ENCODE measurements at places on chromosomes 16 and 17.

DNA sequence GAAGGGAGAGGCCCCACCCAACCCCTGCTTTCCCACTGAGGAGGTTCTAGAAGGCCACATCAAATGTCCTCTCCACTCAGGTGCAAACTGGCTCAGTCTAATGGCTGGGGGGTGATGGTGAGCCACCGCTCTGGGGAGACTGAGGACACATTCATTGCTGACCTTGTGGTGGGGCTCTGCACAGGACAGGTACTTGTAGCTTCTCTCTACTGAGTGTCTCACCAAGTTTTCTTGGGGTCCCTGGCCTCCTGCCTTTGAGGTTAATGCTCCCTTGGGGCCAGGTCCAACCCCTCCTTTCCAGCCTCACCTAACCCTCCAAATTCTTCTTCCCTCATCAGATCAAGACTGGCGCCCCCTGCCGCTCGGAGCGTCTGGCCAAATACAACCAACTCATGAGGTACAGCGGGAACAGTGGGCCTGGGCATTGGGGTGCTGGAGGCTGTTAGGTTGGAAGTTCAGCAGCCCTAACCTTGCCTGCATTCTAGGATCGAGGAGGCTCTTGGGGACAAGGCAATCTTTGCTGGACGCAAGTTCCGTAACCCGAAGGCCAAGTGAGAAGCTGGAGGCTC is 5.7 kb downstream of the ENO3 start:
- DNase-seq = no peak

DNA sequence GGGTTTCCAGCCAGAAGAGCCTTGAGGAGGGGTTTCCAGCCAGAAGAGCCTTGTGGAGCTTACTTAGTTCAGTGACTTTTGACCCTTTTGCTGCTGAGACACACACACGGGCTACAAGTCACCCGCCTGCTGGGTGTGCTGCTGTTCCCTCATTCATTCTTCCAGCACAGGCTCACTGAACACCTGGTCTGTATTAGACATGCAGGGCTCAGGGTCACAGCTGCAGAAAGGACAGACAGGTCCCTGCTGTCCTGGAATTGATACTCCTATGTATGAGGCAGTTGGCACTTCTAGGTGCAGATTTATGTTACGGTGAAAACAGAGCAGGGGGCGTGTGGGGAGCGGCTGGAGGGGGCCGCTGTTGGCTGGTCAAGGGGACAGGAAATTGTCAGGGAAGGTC is 6.8 kb downstream of the CACNG4 start:
- no peak for DNase-seq

GRCh38 chr17:66304304-66305174 is 2.1 kb downstream of the PRKCA start:
- no peak for DNase-seq

DNA sequence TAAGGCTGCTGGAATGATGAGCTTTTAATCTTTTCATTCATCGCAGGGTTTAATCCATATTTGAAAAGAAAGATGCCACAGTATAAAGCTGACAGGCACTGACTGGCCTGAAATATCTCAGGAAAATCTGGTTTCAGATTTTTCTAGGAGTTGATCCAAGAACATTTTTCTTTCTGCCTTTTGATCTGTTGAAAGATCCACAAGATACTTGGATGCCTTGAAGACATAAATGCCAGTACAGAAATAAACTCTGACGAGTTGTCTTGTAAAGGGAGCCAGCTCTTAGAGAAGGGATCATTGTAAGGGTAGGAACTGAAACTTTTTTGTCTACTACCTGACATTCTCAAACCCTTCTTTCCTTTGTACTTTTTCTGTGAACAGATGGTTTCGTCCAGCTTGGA is 25.4 kb upstream of the KRT20 start:
- no peak for DNase-seq

DNA sequence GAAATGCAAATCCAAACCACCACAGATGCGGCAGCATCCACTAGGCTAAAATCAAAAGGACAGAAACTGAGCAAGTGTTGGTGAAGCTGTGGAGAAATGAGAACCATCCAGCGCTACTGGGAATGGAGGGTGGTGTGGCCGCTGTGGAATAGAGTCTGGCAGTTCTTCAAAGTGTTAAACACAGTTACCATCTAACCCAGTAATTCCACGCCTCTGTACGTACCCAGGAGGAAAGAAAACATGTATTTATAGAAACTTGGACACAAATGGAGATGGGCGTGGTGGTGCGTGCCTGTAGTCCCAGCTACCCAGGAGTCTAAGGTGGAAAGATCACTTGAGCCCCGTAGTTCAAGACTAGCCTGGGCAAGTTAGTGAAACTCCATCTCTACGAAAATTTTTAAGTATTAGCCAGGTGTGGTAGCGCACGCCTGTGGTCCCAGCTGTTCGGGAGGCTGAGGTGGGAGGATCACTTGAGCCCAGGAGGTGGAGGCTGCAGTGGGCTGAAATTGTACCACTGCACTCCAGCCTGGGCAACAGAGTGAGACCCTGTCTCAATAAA is 11.6 kb downstream of the SLC25A10 start:
- no peak for DNase-seq

DNA sequence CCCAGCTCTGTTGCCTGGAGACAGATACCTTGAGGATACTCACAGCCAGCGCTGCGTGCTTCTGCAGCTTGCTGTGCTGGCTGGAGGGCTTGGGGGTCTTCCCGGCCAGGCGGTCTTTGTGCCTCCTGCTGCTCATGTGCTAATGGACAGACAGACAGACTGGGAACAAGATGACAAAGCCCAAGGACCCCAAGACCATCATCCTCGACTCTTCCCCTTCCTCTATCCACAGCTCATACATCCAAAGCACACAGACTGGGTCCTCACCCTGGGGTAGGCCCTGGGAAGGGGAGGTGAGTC is 7.7 kb downstream of the NKIRAS2 start:
- DNase-seq = no peak

- no peak for DNase-seq
Observed at GRCh38 chr16:72536723-72537435, 364.9 kb upstream of the PMFBP1 start.

- no peak for DNase-seq
Observed at GRCh38 chr17:65191811-65192740, 54.9 kb downstream of the RGS9 start.

Data from sciatic nerve (tissue), 2 donors.